Mammary epithelial cell (primary cell): ENCODE measurements at places on chromosomes 5 and 9. TPM values are rescaled to one million over a fixed set of nuclear protein-coding genes. Genes with fewer than 3 reads are reported as not detected.

Gene IDNK
- total RNA-seq, result 1.6 and 2.3 TPM in 2 replicates

Gene DRD1
- not detected for total RNA-seq

Gene FRRS1L
- not detected in 2 replicates for total RNA-seq

Gene PLAC8L1
- total RNA-seq, result not detected

GRCh38 chr5:59401637-59402036 is 491.9 kb downstream of the PDE4D start:
- no peak for DNase-seq

- DNase-seq, result peak; percentile 52
These were observed 34.4 kb upstream of the PALM2AKAP2 start for GRCh38 chr9:109745335-109746283.

DNA sequence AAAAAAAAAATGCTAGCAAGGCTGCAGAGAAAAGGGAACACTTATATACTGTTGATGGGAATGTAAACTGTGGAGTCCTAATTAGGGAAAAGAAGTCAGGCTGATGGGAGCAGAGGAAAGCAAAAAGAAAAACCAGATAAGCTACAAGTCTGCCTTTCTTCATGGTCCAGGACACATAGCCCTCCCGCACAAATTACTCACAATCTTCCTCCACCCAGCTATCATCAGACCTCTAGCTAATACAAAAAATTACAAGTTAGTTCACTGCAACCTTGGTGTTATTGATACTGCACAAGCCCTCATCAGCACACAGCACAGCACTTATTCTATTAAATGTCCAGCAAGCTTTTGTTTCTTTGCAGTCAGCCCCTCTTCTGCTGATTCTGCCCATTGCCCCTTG is 186.0 kb upstream of the ADRA1B start:
- no peak for DNase-seq

DNA sequence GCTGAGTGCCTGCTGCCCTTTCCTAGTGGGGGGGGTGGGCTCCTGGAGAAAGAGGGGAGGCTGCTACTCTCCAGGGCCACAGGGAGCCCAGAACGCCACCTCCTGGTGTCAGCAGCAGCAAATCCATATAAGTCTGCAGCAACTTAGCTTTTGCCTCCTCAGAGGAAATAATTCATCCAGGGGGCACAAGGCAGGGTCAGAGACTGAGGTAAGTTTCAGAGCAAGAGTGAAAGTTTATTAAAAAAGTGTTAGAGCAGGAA is 4.0 kb upstream of the CLPTM1L start:
- no peak for DNase-seq

DNA sequence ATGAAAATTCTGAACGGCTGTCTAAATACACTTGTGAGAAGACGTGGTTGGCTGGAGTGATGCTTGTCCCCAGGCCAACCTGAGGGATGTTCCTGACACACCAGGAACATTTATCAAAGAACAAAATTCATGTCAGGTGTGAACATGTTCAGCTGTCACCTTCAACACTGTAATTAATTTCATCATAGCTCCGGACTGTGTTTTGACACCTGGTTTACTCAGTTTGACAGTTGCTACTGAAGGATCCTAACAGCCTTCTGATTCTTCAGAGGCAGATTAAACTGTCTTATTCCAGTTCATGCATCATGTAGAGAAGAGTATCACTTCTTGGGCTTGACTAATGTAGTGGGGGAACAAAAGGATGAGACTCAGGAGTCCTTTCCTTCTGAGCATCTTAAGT is 134.1 kb downstream of the NPR3 start:
- DNase-seq, result no peak

GRCh38 chr9:34741628-34742027 is 31.7 kb upstream of the CCL21 start:
- no peak for DNase-seq

DNA sequence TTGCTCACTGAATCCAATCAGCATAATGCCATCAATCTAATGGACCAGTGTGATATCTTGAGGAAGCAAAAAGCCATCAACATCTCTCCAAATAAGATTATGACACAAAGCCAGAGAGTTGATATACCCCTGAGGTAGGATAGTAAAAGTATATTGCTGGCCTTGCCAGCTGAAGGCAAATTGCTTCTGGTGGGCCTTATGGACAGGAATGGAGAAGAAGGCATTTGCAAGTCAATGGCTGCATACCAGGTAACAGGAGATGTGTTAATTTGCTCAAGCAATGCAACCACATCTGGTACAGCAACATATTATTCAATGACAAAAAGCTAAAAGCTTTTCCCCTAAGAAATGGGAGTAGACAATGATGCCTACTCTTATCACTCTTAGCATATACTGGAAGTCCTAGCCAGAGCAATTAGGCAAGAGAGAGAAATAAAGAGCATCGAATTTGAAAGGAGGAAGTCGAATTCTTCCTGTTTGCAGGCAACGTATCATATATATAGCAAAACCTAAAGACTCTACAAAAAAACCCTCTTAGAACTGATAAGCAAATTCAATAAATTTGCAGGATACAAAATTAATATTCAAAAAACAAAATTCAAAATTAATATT is 216.1 kb upstream of the RASA1 start:
- no peak for DNase-seq

GRCh38 chr5:138706655-138707480 is 46.4 kb upstream of the CTNNA1 start:
- DNase-seq, result peak; percentile 57
